ENCODE measurements at places on chromosomes 11 and 22. TPM values are rescaled to one million over a fixed set of nuclear protein-coding genes. Genes with fewer than 3 reads are reported as not detected.

DNA sequence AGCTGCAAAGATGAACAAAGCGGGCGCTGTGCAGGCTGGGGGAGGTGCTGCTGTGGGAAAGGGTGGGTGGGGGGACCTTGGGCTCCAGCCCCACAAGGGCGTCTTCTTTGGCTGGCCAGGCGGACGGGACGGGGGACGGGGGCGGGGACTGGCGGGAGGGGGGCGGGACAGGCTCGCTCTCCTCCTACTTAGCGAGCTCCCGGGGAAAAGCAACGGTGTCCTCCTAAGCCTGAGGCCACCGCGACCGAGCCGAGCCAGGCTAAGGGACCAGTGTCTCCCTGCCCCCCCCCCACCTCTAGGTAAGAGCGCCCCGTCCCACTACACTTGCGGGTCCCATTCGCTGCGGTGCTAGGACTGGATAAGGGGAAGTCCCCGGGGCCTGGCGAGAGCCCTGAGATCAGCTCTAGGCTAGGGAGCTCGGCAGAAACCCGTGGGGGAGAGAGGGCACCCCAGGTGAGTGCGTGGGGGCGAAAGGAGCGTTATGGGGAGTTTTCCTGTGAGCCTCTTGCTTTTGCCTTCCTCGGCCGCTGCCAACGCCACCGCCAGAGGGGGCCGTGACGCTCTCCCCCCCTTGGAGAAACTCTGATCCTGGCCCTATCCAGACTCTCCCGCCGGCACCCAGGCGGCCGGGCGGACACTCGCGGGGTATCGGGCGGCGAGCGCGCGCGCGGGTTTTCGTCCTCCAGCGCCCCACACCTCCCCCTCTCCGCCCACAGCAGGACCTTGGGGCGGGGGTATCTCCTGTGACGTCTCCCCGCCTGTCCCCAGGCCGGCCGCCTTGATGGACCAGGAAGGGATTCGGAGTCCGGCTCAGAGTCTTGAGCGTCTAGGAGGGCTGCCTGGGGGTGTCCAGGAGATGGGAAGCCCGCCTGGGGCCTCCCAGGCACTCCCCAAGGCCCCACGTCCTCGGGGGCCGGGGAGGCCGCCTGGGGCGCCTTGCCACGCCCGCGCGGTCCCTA is at the start of gene PHLDB1:
PHLDB1 (plus strand) TSS at position 215 of the 959 bp plus-strand sequence. CDS start 6,222 bp downstream, outside the sequence.
- DNase-seq: peak; percentile 22
- H3K36me3 ChIP-seq: peaks cover 10% of the 10 kb centered on the region
- peaks cover 23% of the 10 kb centered on the region for H3K4me1 ChIP-seq
- peak within 1 kb of the TSS; percentile 83 for H3K4me3 ChIP-seq
- peak within 1 kb of the TSS; percentile 73 for H3K27ac ChIP-seq
- peaks cover 23% of the 10 kb centered on the region for H3K27me3 ChIP-seq

- H3K4me3 ChIP-seq: no peak overlapping the region
- H3K36me3 ChIP-seq: no peaks in the 10 kb centered on the region
- DNase-seq: no peak
- peaks cover 5% of the 10 kb centered on the region for H3K4me1 ChIP-seq
Measured at GRCh38 chr11:128653801-128654231, 40.1 kb upstream of the FLI1 start.

GRCh38 chr11:134888821-134889220 is 476.8 kb upstream of the B3GAT1 start:
- no peak for DNase-seq
- no peaks in the 10 kb centered on the region for H3K4me1 ChIP-seq
- H3K27ac ChIP-seq: no peak overlapping the region
- H3K36me3 ChIP-seq: no peaks in the 10 kb centered on the region

CRYBB1 gene
- total RNA-seq: not detected

GRCh38 chr22:27750584-27751265 is 50.8 kb downstream of the MN1 start:
- no peaks in the 10 kb centered on the region for H3K36me3 ChIP-seq
- H3K27ac ChIP-seq: no peak overlapping the region
- no peaks in the 10 kb centered on the region for H3K27me3 ChIP-seq
- H3K4me3 ChIP-seq: no peak overlapping the region
- no peak for DNase-seq

Measured in activated T-helper 1 cell treated with anti-CD3 and anti-CD28 coated beads, Interleukin-12 subunit alpha, Interleukin-12 subunit beta, Interleukin-2, Interleukin-4 antibody, amounts not matched to agents 30 ng/mL and 10 ng/mL and 1 ng/mL, durations not matched to agents 14 hours and 24 hours and 36 hours (primary cell).